Karpas-422 (cell line): ENCODE measurements at places on chromosomes 5 and 9. TPM values are rescaled to one million over a fixed set of nuclear protein-coding genes. Genes with fewer than 3 reads are reported as not detected.

Gene SLIT3
- total RNA-seq = not detected in 2 replicates

Gene TRPM3
- total RNA-seq = not detected in 2 replicates

Gene CA9
- total RNA-seq = 26.8 and 35.2 TPM in 2 replicates

Gene VCAN
- not detected in 2 replicates for total RNA-seq

Gene MARCOL
- not detected in 2 replicates for total RNA-seq

Gene PKD2L2
- total RNA-seq = not detected in 2 replicates

Gene PPP2R2B
- not detected in 2 replicates for total RNA-seq

Gene GRM6
- not detected in 2 replicates for total RNA-seq

Gene CNTNAP3
- not detected in 2 replicates for total RNA-seq

Gene CDH10
- total RNA-seq = not detected in 2 replicates

Gene LNPEP
- 38.2 and 92.3 TPM in 2 replicates for total RNA-seq

Gene PDE6A
- total RNA-seq = not detected in 2 replicates

Gene NUDT12
- not detected in 2 replicates for total RNA-seq

Gene KIF24
- 6.5 and 7.0 TPM in 2 replicates for total RNA-seq

Gene GFM2
- total RNA-seq = 33.4 and 44.5 TPM in 2 replicates

Gene RGS7BP
- total RNA-seq = not detected in 2 replicates

Gene CSF2
- total RNA-seq = not detected in 2 replicates

Gene KCTD16
- 0.11 and 0.36 TPM in 2 replicates for total RNA-seq

Gene INSL6
- total RNA-seq = not detected in 2 replicates

Gene ZNF300
- total RNA-seq = not detected in 2 replicates

Gene ELOVL7
- 0.11 TPM in 1 of 2 replicates, not detected in the other for total RNA-seq

Gene KIF4B
- 0.04 and 0.30 TPM in 2 replicates for total RNA-seq

Gene IFNB1
- 0.51 TPM in 1 of 2 replicates, not detected in the other for total RNA-seq

Gene GLRA1
- total RNA-seq = not detected in 2 replicates

Gene MOB3B
- 0.25 and 0.45 TPM in 2 replicates for total RNA-seq

Gene HAVCR2
- 0.22 TPM in 1 of 2 replicates, not detected in the other for total RNA-seq

Gene ZBTB34
- 4.6 and 8.1 TPM in 2 replicates for total RNA-seq

Gene NPDC1
- total RNA-seq = not detected in 2 replicates

Gene PCDHB3
- total RNA-seq = not detected in 2 replicates

Gene MUSK
- total RNA-seq = not detected in 2 replicates

Gene FAM151B
- total RNA-seq = 0.36 and 0.60 TPM in 2 replicates

Gene SPINK7
- not detected in 2 replicates for total RNA-seq

Gene CDKN2AIPNL
- 51.7 and 58.7 TPM in 2 replicates for total RNA-seq

Gene ALAD
- 18.1 and 21.0 TPM in 2 replicates for total RNA-seq

Gene PCDH1
- total RNA-seq = not detected in 2 replicates

Gene PALM2AKAP2
- not detected in 2 replicates for total RNA-seq

Gene SHOC1
- not detected in 2 replicates for total RNA-seq

Gene IFNK
- total RNA-seq = not detected in 2 replicates

Gene DRD1
- not detected in 2 replicates for total RNA-seq

Gene SPINK1
- not detected in 2 replicates for total RNA-seq

Gene TMEM215
- not detected in 2 replicates for total RNA-seq

Gene PPP6C
- 17.7 and 40.5 TPM in 2 replicates for total RNA-seq

Gene DOCK8
- 36.5 and 39.1 TPM in 2 replicates for total RNA-seq

Gene GABRG2
- not detected in 2 replicates for total RNA-seq

Gene GARIN3
- total RNA-seq = not detected in 2 replicates

Gene C9
- not detected in 2 replicates for total RNA-seq

Gene PSIP1
- total RNA-seq = 88.9 and 118 TPM in 2 replicates

Gene ZSWIM6
- 1.7 and 4.2 TPM in 2 replicates for total RNA-seq

Gene PROB1
- 0.78 and 2.3 TPM in 2 replicates for total RNA-seq

Gene SOHLH1
- total RNA-seq = not detected in 2 replicates

Gene CCDC192
- total RNA-seq = not detected in 2 replicates
